ENCODE measurements at places on chromosomes 4 and X.

DNA sequence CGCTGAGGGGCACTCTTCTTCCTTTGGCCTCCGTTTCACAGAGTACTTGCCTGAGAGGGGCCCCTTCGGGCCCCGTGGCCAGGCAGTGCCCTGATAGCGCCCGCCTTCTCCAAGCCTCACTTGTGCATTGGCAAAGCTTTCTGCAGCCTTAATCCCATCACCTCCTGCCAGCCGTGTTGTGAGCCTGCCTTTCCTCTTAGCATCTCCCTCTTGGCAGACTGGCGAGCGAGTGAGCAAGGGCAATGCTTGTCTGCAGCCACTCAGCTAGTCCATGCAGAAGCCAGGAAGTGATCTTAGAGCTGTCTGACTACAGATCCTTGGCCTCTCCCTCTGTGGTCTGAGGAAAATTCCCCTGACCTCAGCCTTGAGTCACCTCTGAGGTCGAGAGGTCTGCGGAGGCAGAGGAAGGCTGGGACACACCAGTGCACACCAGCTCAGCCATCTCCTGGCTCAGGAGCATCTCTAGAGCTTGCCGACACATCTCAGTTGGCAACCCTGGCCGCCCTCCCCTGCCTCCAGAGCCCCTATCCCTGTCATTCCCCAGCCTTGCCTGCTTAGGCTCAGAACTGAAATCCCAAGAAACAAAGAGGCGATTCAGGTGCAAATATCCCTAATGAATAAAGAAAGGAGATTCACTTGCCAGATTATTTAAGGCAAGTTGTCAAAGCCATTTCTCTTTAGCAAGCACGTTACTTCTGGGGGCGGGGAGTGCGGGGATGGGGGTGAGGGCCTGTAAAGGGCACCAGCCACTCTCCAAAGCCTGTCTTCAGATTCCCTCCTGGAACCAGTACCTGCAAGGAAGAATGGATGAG, 143.5 kb upstream of the MAMLD1 start:
- no peak for DNase-seq
- H3K36me3 ChIP-seq = no peaks in the 10 kb centered on the region
- H3K4me1 ChIP-seq = no peaks in the 10 kb centered on the region
- peaks cover 2% of the 10 kb centered on the region for H3K27me3 ChIP-seq

DNA sequence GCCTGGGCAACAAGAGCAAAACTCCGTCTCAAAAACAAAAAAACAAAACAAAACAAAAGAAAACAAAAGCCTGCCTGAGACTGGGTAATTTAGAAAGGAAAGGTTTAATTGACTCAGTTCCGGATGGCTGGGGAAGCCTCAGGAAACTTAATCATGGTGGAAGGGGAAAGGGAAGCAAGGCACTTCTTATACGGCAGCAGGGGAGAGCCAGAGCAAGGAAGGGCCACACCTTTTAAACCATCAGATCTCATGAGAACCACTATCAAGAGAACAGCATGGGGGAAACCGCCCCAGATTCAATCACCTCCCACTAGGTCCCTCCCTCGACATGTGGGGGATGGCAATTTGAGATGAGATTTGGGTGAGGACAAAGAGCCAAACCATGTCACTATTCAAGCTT, 122.2 kb downstream of the UBE2K start:
- H3K27me3 ChIP-seq = no peaks in the 10 kb centered on the region
- peaks cover 2% of the 10 kb centered on the region for H3K36me3 ChIP-seq
- H3K4me3 ChIP-seq = no peak overlapping the region
- H3K4me1 ChIP-seq = peaks cover 13% of the 10 kb centered on the region

- H3K4me1 ChIP-seq = peaks cover 1% of the 10 kb centered on the region
- no peak overlapping the region for H3K4me3 ChIP-seq
- no peaks in the 10 kb centered on the region for H3K36me3 ChIP-seq
- no peak overlapping the region for H3K27ac ChIP-seq
- DNase-seq = no peak
- H3K27me3 ChIP-seq = no peaks in the 10 kb centered on the region
These were observed 75.7 kb upstream of the ANK2 start for GRCh38 chr4:112973750-112974251.

- DNase-seq = no peak
- H3K4me3 ChIP-seq = no peak overlapping the region
- no peak overlapping the region for H3K27ac ChIP-seq
- H3K27me3 ChIP-seq = no peaks in the 10 kb centered on the region
- no peaks in the 10 kb centered on the region for H3K36me3 ChIP-seq
These were observed 26.9 kb downstream of the CSF2RA start for GRCh38 chrX:1295550-1295949.

- peaks cover 5% of the 10 kb centered on the region for H3K4me1 ChIP-seq
- no peak for DNase-seq
- no peak overlapping the region for H3K4me3 ChIP-seq
- peaks cover 5% of the 10 kb centered on the region for H3K36me3 ChIP-seq
- H3K27ac ChIP-seq = no peak overlapping the region
These were observed 22.2 kb downstream of the APBB2 start for GRCh38 chr4:41192136-41192535.

GRCh38 chr4:128501239-128501638, 213.6 kb upstream of the PGRMC2 start:
- H3K36me3 ChIP-seq = peaks cover 17% of the 10 kb centered on the region
- H3K27me3 ChIP-seq = no peaks in the 10 kb centered on the region
- H3K4me1 ChIP-seq = no peaks in the 10 kb centered on the region
- no peak overlapping the region for H3K4me3 ChIP-seq
- H3K27ac ChIP-seq = no peak overlapping the region
- DNase-seq = no peak

GRCh38 chrX:125420809-125421208, 101.1 kb downstream of the TEX13C start:
- no peaks in the 10 kb centered on the region for H3K4me1 ChIP-seq
- no peaks in the 10 kb centered on the region for H3K27me3 ChIP-seq

- peaks cover 7% of the 10 kb centered on the region for H3K36me3 ChIP-seq
- no peak for DNase-seq
- H3K27ac ChIP-seq = peak overlapping the region; percentile 72
- no peaks in the 10 kb centered on the region for H3K27me3 ChIP-seq
- peaks cover 34% of the 10 kb centered on the region for H3K4me1 ChIP-seq
These were observed 92.0 kb downstream of the IRF2 start for GRCh38 chr4:184382189-184382846.

DNA sequence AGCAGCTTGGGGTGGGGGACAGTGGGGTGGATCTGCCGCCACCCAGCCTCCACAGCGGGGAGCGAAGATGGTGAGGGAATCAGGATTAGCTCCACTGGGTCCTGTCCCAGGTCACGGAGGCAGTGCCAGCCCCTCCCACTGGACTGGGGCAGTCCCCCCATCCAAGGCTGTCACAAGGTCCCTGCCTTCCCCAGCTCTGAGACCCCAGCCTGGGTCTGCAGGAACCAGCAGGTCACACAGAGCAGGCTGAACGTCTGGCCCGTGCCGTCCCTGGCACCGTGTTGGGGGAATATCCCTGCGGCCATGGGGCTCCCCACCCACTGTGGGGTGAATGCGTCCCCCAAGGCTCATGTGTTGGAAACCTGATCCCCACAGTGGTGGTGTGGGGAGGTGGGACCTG, 62.6 kb downstream of the FAM53A start:
- no peaks in the 10 kb centered on the region for H3K27me3 ChIP-seq
- H3K27ac ChIP-seq = no peak overlapping the region
- no peak for DNase-seq
- H3K4me3 ChIP-seq = no peak overlapping the region
- no peaks in the 10 kb centered on the region for H3K36me3 ChIP-seq
- H3K4me1 ChIP-seq = no peaks in the 10 kb centered on the region

DNA sequence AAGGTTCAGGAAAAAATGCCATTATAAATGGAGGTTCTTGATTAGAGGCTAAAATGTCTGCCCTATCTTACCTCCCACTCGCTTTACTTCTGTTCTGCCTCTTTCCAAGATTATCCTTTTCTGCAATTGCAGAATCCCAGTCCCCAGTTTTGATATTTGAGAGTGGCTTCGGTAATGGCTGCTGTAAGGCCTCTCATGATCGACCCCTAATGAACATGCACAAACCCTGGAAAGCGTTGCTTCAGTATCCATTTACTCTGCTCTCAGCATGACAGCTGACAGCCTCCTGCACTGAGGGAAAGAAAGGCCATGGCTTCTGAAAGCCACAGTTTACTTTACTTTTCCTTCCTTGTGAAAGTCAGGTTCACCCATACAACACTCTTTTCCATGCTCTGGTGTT, 325.4 kb upstream of the GALNT7 start:
- H3K4me1 ChIP-seq = peaks cover 55% of the 10 kb centered on the region
- H3K4me3 ChIP-seq = peak overlapping the region; percentile 58
- no peaks in the 10 kb centered on the region for H3K36me3 ChIP-seq
- H3K27me3 ChIP-seq = no peaks in the 10 kb centered on the region
- peak overlapping the region; percentile 97 for H3K27ac ChIP-seq

DNA sequence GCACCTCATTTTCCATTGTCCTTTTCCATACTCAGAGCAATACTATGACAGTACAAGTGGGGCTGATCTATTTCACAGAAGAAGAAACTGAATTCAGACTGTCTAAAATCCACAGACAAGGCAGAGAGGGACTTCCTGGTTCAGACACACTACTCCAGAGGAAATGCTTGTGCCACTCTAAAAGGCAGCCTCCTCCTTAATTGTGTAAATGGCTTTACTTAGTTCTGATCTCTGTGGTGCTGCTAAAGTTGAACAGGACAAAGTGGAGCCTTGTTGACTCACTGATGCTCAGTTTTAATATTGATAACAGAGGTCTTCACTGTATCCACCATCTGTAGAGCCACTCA, 122.4 kb downstream of the KIT start:
- H3K4me3 ChIP-seq = no peak overlapping the region
- no peak for DNase-seq
- no peak overlapping the region for H3K27ac ChIP-seq
- no peaks in the 10 kb centered on the region for H3K36me3 ChIP-seq
- H3K4me1 ChIP-seq = peaks cover 17% of the 10 kb centered on the region

DNA sequence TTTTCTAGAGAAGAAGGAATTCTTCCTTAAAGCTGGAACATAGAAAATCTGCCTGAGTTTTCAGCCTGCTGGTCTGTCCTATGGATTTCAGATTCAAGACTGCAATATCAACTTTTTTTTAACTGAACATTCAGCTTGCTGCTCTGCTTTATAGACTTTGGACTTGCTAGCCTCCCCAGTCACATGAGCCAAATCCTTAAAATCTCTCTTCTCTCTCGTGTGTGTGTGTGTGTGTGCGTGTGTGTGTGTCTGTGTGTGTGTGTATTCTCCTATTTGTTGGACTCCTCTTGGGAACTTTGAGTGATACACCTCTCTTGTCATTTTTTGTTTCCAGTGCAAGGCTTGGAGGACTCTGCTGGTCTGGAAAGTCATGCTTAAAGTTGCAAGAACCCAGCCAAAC, 6.8 kb upstream of the TBC1D19 start:
- no peak overlapping the region for H3K27ac ChIP-seq
- H3K4me3 ChIP-seq = no peak overlapping the region
- H3K4me1 ChIP-seq = no peaks in the 10 kb centered on the region
- no peak for DNase-seq
- no peaks in the 10 kb centered on the region for H3K36me3 ChIP-seq
- H3K27me3 ChIP-seq = no peaks in the 10 kb centered on the region

- H3K27me3 ChIP-seq = no peaks in the 10 kb centered on the region
- no peak for DNase-seq
- no peak overlapping the region for H3K27ac ChIP-seq
These were observed 130.6 kb upstream of the FAT1 start for GRCh38 chr4:186854256-186854655.

GRCh38 chr4:159150821-159151390, 48.0 kb downstream of the RAPGEF2 start:
- no peak overlapping the region for H3K27ac ChIP-seq
- H3K4me1 ChIP-seq = peaks cover 10% of the 10 kb centered on the region
- no peaks in the 10 kb centered on the region for H3K27me3 ChIP-seq
- H3K36me3 ChIP-seq = no peaks in the 10 kb centered on the region
- no peak for DNase-seq

GRCh38 chr4:60404027-60404426, 796.1 kb upstream of the ADGRL3 start:
- H3K27me3 ChIP-seq = no peaks in the 10 kb centered on the region
- peaks cover 14% of the 10 kb centered on the region for H3K4me1 ChIP-seq
- H3K36me3 ChIP-seq = no peaks in the 10 kb centered on the region
- DNase-seq = no peak
- no peak overlapping the region for H3K4me3 ChIP-seq

DNA sequence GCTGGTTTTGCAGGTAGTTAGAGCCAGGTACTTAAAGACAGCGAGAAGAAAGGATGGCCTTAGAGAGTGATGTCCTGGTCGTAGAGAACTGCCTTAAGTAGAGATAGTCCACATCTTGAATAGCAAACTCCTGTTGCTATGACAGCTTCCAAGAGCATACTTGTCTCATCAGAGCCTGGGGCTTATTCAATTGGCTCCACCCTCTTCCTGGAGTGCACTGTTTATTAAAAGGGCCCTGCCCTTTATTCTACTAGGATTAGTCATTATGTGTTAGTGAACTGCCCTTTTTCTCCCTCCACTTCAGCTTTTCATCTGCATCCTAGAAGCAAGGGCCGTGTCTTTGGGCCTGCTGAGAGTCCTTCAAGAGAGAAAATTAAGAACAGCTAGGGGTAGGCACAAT, 94.5 kb upstream of the EOLA2 start:
- no peak overlapping the region for H3K27ac ChIP-seq
- no peaks in the 10 kb centered on the region for H3K27me3 ChIP-seq
- peaks cover 10% of the 10 kb centered on the region for H3K36me3 ChIP-seq
- H3K4me3 ChIP-seq = no peak overlapping the region

DNA sequence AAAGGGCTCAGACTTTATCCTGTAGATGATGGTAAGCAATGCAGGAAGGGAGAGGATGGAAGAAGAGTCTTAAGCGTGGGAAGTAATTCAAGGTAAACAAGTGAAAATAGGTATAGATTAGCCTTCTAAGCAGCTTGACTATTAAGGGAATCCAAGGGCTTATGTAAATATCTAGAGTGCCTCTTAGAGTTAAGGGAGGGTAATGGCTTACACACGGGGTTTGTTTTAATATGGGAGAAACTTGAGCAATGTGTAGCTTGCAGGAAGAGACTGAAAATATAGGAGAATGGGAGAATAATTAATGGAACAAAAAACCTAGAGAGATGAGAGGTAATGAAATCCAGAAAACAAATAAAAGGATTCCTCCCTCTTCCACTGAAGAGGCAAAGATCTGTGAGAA, 12.8 kb upstream of the SAP30 start:
- no peaks in the 10 kb centered on the region for H3K27me3 ChIP-seq
- no peaks in the 10 kb centered on the region for H3K36me3 ChIP-seq
- no peak overlapping the region for H3K4me3 ChIP-seq
- no peaks in the 10 kb centered on the region for H3K4me1 ChIP-seq
- no peak for DNase-seq
- H3K27ac ChIP-seq = no peak overlapping the region

- H3K4me3 ChIP-seq = no peak overlapping the region
- DNase-seq = no peak
- H3K27me3 ChIP-seq = no peaks in the 10 kb centered on the region
- peaks cover 22% of the 10 kb centered on the region for H3K4me1 ChIP-seq
- H3K27ac ChIP-seq = no peak overlapping the region
These were observed 74.3 kb upstream of the IGFBP7 start for GRCh38 chr4:57184378-57185029.

- peak overlapping the region; percentile 4 for H3K4me3 ChIP-seq
- no peak for DNase-seq
- H3K27me3 ChIP-seq = peaks cover 36% of the 10 kb centered on the region
- peaks cover 2% of the 10 kb centered on the region for H3K36me3 ChIP-seq
- H3K4me1 ChIP-seq = peaks cover 23% of the 10 kb centered on the region
These were observed 4.3 kb upstream of the TSPAN5 start for GRCh38 chr4:98662626-98663225.

All from neural crest cell (in vitro differentiated cells).